ENCODE measurements at places on chromosomes 6 and 20.

DNA sequence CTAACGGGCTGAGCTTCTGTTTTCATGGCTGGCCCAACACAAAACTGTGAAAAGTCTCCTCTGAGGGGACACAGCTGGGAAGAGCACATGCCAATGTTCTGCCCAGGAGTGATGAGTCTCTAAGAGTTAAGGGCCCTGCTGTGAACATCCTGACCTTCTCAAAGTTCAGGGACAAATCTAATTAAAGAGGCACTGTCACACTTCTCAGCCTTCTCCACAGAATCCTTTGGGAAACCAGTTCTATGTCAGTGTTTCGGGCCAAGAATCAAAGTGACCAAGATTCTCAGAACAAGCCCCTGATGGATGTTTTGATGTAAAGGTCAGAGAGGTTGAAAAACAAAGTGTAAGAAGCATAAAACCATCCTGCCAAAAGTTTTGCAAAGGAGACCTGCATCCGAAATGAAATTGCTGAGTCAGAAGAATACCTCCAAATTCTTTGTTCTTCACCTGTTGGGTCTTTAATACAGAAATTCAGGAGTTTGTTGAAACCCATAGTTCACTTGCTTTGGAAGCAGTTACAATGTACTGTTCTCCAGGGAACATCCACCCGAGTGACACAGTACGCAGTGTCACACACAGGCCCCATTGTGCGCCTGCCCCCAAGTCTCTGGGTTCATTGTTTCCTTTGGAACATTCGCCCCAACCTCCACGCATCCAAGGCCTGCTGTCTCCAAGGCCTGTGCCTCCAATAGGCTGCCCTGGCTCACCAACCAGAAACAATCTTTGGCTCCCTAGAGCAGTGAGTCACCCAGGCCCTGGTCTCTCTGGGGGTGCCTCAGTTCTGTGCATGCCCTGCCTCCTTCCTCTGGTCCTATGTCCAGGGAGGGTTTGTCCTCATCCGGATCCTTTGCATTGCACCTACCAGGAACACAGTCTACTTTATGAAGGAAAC lies 65.5 kb upstream of the QKI start:
- H3K4me1 ChIP-seq: peaks cover 3% of the 10 kb centered on the region
- H3K36me3 ChIP-seq: no peaks in the 10 kb centered on the region
- H3K4me3 ChIP-seq: no peak overlapping the region

DNA sequence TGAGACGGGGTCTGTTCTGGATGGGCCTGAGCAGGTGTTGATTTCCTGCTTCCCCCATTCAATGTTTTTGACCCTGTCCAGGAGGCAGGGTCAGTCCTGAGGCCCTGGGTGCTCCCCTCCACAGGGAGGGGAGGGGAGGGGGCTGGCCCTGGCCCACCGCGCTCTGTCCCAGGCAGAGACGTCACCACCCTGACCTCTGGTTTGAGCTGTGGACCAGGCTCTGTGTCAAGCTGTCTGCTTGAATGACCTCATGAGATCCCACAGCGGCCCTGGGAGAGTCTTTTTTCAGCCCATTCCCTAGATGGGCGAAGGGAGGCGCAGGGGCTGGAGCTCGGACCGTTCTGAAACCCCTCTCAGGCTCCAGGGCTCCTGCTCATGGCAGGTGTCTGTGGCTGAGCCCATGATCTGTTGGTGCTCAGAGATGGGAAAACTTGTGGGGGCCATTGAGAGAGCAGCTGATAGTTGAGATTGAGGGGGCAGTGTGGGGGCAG lies 8.9 kb upstream of the LKAAEAR1 start:
- no peaks in the 10 kb centered on the region for H3K4me1 ChIP-seq
- H3K27me3 ChIP-seq: no peaks in the 10 kb centered on the region
- no peak overlapping the region for H3K4me3 ChIP-seq

DNA sequence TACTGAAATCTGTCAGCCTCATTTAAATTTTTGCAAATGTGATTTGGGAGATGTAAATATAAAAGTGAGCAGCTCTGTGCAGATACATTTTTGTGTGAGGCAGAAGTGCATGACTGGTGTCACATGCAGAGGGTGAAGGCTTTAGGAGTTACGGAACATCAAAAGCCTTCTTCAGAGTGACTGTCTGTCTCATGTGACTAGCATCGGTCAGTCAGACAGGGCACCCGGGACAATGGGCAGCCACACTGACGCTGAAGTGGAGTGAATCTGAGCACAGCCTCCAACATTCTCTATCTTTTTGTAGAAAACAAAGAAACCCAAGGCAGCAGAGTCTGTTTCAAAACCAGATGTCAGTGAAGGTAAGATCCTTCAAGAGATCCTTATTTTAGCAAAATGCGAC lies 7.9 kb upstream of the FAM209A start:
- H3K27ac ChIP-seq: no peak overlapping the region
- no peaks in the 10 kb centered on the region for H3K4me1 ChIP-seq
- peaks cover 71% of the 10 kb centered on the region for H3K36me3 ChIP-seq

DNA sequence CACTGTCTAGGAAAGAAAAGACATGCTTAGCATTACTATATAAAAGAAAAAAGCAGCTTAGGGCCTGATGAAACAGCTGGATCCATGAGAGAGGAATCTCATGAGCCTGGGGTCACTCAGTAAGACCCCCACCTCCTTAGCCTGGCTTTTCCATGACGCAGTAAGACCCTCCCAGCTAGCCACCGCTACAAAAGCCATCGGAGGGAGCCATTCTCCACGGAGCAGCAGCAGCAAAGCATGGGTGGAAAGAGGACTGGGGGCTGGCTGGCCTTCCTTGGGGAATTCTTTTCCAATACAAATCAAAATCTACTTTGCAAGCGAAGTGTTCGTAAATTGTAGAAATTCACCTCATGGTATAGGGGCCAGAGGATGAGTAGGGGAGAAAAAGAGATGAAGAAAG lies 91.8 kb downstream of the SOD2 start:
- H3K27me3 ChIP-seq: no peaks in the 10 kb centered on the region
- no peak overlapping the region for H3K4me3 ChIP-seq
- H3K4me1 ChIP-seq: no peaks in the 10 kb centered on the region
- DNase-seq: no peak

DNA sequence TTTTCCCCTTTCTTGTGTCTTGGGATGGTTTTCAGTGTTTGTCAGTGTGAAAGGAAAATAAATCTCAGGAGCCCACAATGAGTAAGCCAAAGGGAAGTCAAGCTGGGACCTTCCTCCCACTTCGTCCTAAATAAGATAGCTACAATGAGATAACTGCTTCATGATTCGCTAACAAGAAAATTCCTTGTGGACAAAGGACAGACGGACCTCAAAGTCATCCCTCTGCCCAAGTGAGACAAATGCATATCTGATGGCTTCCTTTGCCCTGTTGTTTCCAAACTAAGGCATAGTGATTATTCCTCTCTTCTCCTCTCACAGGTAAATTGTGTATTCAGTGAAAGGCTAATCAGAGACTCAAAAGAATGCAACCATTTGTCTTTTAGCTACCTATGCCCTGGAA lies 26.1 kb upstream of the ADTRP start:
- DNase-seq: no peak
- no peak overlapping the region for H3K4me3 ChIP-seq
- no peaks in the 10 kb centered on the region for H3K4me1 ChIP-seq
- H3K36me3 ChIP-seq: no peaks in the 10 kb centered on the region
- H3K27me3 ChIP-seq: no peaks in the 10 kb centered on the region

- peak overlapping the region; percentile 82 for H3K27ac ChIP-seq
- peaks cover 2% of the 10 kb centered on the region for H3K36me3 ChIP-seq
- peaks cover 42% of the 10 kb centered on the region for H3K4me1 ChIP-seq
- DNase-seq: no peak
These were observed 73.5 kb downstream of the TRAM2 start for GRCh38 chr6:52503323-52503747.

DNA sequence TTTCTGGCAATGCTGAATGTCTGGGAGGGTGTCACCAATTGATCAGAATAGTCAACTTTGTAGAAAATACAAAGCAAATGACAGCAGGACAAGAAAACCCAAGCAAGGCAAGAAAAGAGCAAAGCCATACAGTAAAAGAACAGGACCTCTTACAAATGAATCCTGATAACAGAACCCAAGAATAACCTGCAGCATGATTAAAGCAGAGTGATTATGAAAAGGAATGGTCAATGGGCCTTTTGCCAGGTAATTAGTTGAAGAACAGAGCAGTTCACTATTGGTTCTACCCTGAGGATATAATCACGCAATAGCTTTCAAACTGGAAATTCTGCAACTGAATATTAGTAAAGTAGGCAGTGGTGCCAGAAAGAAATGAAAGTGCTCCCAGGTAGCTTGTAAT lies 319.8 kb downstream of the FRK start:
- H3K27me3 ChIP-seq: no peaks in the 10 kb centered on the region

- H3K4me3 ChIP-seq: no peak overlapping the region
- no peak overlapping the region for H3K27ac ChIP-seq
- DNase-seq: no peak
- H3K36me3 ChIP-seq: no peaks in the 10 kb centered on the region
These were observed 135.5 kb downstream of the MYLK4 start for GRCh38 chr6:2615251-2615650.

Measured in ascending aorta (tissue), 2 donors.